Colonic mucosa (tissue), 4 donors: ENCODE measurements at places on chromosomes 1 and 21.

DNA sequence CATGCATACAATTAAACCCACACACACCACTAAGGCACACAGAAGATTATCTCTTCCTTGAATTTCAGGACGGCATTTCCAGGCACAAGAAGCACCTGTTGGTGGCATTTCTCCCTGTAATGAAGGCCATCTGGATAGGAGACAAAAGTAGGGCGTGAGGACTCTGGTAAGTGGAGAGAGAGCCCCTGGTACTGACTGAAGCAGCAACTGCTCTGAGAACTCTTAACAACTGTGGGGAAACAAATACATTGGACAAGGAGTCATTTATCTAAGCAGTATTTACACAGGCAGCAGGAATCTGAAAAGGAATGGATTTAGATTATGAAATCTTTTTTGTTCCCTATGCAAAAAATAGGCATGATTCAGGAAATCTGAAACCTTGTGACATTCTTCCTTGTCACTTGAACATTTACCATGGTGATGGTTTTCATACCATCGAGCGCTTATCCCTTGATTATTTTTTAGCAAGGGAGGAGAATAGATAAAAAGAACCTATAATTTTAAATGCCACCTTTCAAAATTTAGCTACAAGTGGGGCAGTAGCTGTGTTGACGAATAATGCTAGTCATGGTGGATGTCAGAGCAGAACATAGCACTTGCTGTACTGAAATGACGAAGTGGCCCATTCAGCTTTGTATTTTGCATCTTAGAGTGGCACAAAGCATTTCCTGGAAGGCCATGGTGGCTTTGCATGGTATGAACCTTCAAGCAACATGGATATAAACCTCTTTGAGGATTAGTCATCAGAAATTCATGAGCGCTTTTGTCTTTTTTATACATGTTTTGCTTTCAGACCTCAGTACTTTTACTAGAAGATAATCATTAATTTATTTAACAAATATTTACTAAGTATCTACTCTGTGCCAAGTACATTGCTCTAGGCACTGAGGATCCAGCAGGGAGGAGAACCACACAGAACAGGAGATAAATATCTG, 362.0 kb downstream of the ADGRL2 start:
- DNase-seq, result no peak

GRCh38 chr1:240423246-240423924, 188.6 kb downstream of the GREM2 start:
- no peak for DNase-seq

GRCh38 chr1:97351846-97352245, 569.0 kb downstream of the DPYD start:
- no peak for DNase-seq

GRCh38 chr1:178501705-178502329, 5.1 kb upstream of the CLEC20A start:
- peak; percentile 79 for DNase-seq

- no peak for DNase-seq
Measured at GRCh38 chr1:6091823-6092109, 46.1 kb downstream of the KCNAB2 start.

- no peak for DNase-seq
Measured at GRCh38 chr1:209835782-209836298, 8.1 kb downstream of the UTP25 start.

GRCh38 chr1:56666112-56666608, 21.0 kb downstream of the PRKAA2 start:
- DNase-seq, result no peak

DNA sequence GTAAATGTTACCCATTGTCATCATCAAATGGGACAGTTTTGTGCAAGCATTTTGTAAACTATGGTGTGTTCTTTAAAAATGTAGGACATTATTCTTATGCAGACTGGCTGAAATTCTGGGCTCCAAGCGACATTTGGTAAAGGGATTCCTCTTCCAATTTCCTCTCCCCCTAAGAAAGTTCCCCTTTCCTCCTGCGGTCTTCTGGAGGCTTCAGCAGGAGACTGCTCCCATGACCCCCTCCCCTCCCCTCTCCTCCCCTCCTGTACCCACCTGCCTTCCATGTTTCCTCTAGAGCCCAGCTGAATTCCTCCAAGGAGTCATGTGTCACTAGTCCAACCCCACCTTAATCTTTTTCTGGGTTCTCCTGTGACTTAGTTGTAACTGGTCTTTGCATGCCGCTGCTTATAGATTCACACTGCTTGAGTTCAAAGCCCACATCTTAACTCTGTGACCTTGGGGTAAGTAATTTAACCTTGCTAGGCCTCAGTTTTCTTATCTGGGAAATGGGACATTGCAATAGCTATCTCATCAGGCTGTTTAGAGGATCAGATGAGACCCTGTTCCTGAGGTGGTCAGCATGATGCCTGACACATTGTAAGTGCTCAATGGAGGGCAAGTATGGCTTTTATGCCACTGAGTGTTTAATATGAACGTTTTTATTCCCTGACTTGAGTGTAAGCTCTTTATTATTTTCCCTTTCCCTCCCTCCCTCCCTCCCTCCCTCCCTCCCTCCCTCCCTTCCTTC, 69.9 kb upstream of the WDR26 start:
- DNase-seq, result no peak

- DNase-seq, result no peak
Measured at GRCh38 chr1:155695072-155695471, 6.2 kb downstream of the DAP3 start.

- no peak for DNase-seq
Measured at GRCh38 chr1:37028981-37029617, 5.2 kb downstream of the GRIK3 start.

GRCh38 chr1:59173721-59174120, 123.2 kb upstream of the FGGY start:
- DNase-seq, result no peak

- no peak for DNase-seq
Measured at GRCh38 chr1:112297536-112297935, 98.5 kb upstream of the CTTNBP2NL start.

GRCh38 chr1:247172996-247173395, 1.2 kb upstream of the ZNF124 start:
- DNase-seq, result no peak

GRCh38 chr21:35394049-35394448, 344.9 kb upstream of the RUNX1 start:
- no peak for DNase-seq

DNA sequence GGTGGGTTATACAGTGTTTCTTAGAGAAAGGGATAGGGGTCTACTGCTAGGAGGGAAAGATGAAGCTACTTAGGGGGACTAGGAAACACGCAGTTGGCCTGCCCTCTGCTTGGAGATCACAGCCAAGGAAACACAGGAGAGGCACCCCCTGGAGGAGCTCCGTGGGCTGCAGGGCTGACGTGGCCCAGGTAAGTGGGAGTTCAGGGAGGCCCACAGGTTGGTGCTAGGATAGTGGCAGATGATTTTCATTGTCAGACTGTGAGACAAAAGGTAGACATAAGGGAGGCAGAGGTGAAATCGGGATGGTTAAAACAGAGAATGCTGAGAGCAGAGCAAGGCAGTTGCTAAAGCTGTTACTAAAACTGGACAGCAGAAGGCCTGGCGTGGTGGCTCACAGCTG, 463.0 kb downstream of the DSCAM start:
- no peak for DNase-seq

DNA sequence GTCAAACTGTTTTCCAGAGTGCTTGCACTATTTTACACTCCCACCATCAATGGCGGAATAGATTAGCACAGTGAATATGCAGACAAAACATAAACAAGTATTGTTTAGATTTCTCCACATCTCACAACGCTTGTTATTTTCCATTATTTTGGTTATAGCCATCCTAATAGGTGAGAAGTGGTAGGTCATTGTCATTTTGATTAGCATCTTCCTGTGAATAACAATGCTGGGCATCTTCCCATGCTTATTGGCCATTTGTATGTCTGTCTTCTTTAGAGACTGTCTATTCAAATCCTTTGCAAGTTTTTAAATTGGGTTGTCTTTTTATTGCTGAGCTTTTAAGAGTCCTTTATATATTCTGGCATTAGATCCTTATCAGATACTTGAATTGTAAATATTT, 54.7 kb downstream of the LRRC71 start:
- DNase-seq, result no peak

GRCh38 chr1:62673629-62674028, 14.6 kb downstream of the DOCK7 start:
- DNase-seq, result no peak

- DNase-seq, result no peak
Measured at GRCh38 chr1:205171369-205171768, 40.1 kb downstream of the DSTYK start.

GRCh38 chr1:40096977-40097782, at the start of gene PPT1:
TSS of gene PPT1 (minus strand) at chr1:40097252. CDS start at chr1:40097238, 14 bp downstream.
- DNase-seq, result peak; percentile 88

DNA sequence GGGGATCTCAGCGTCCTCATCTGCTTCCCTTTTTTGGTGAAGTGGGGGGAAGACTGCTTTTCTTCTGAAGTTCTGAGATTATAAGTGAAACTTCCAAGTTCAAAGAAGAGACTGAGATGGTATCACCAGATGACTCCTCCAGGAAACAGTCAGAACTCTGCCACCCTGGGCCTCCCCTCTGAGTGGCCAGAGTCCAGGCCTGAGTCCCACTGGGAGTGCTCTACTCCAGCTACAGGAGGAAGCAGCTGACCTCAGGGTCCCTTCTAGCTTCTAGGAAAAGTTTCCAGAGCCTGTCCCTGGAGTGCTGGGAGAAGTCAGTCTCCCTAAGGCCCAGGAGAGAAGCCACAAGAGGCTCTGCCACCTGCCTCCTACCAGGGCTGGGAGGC, 104.7 kb downstream of the CASZ1 start:
- DNase-seq, result no peak

GRCh38 chr1:161193561-161194235, 5.2 kb downstream of the ADAMTS4 start:
- no peak for DNase-seq

GRCh38 chr1:108819878-108820277, 37.0 kb downstream of the AKNAD1 start:
- no peak for DNase-seq

- no peak for DNase-seq
Measured at GRCh38 chr1:29669912-29670311, 433.6 kb downstream of the PTPRU start.

DNA sequence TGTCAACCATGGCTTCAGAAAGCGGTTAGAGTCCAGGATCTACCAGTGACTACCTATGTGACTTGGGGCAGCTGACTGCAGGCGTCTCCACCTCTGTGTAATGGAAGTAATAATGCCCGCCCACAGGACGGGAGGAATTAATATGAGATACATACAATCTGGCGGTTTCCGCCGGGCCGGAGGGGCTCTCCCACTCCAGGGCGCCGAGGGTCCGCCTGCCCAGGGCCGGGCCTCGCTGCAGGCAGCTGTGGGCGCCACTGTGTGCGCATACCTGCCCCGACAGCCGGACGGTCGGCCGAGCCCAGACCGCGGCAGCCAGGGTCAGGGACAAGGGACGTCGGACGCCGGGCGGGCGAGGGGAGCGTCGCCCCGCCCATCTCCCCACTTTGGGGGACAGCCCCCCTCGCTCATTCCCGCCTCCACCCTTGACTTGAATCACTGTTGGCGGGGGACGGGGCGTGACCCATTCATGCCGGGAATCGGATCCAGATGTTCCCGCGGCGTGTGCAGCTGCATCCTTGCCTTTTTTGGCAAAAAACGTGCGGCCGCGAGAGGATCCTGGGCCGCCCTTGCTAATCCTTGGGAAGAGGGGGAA, 6.0 kb upstream of the SF3A3 start:
- DNase-seq, result peak; percentile 62

GRCh38 chr21:17798796-17799195, 20.4 kb downstream of the C21orf91 start:
- DNase-seq, result no peak

DNA sequence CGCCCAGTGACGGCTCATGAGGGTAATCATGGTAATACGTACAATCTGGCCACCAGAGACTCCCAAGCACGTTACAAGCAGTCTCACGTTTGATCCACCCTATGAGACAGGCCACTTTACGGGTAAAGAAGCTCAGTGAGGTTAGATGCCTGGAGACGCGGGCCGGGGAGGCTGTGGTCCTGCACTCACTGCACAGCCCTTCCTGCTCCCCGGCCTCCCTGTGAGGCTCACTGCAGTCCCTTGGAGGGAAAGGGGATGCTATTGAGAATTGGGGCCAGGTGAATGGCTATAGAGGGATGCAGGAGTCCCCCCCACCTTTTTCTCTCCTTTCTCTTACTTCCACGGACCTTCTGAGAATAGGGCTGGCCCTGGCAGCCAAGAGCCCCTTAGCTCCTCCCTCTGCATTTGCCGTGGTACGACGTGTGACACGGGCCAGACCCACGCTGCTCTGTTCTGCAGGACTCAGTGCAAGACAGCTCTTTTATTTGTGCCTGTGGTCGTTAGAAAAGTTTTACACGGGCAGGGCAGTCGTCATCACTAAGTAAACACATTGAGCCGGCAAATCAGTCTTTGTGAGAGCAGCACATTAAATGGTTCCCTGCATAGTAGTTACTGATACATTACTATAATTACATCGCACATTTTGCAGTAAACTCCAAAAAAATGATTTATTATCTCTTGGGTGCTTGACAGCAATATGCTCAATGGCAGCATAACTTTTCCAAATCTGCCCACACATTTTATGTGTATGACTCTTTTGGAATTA, 18.8 kb downstream of the KIF26B start:
- DNase-seq, result no peak

- no peak for DNase-seq
Measured at GRCh38 chr1:153040950-153041631, at the start of gene SPRR2D. TSS of gene SPRR2D (minus strand) at chr1:153041120. CDS start at chr1:153040346, 774 bp downstream.

DNA sequence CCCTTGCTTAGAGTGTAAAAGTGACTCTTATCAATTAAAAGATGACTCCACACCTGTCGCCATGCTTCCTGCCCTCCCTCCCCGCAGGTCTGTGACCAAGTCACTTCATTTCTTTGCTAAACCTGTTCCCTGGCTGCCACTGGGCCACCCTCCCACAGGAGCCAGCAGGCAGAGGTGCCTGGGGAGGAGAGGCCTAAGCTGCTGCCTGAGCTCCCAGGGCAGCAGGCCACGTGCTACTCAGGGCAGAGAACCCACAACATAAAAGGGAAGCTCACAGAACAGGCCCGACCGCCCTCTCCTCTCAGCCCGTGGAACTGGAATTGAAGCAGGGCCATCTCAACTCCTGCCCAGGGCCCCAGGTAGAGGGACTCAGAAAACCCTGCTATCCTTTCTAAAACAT, 4.9 kb downstream of the C1orf198 start:
- DNase-seq, result peak; percentile 30

DNA sequence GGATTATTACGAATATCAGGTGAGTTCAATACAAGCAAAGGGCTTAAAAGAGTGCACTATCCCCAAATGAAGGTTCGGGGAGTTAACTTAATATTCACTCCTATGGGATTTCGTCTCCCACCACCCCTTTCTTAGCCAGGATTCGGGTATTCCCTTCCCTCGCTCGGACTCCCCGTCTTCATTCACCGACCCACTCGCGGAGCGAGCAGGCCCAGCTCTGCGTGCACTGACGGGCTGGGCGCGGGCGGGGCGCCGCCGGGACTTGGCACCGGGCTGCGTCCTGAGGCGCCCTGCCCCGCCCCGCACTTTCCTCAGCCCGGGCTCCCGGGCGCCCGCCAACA, 7.7 kb upstream of the MPZL1 start:
- peak; percentile 88 for DNase-seq

DNA sequence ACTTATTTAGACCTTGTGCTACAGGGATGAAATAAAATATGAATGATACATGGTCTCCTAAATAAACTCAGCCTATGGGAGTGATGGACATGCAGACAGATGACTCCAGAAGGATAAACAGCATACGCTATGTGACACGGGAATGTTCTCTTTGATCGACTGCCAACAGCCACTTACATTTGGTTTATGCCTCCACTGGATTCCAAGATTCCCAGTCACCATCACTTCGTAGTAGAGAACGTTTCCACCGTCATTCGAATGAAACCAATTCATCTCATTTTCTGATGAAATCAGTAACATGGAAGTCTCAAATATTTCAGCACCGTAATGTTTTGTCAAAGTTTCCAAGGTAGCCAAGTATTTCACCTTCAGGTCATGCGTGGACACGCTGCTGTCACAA, 99.7 kb downstream of the JAK1 start:
- DNase-seq, result no peak
